Left renal cortex interstitium (tissue), 4 donors: ENCODE measurements at places on chromosomes 11 and 22.

DNA sequence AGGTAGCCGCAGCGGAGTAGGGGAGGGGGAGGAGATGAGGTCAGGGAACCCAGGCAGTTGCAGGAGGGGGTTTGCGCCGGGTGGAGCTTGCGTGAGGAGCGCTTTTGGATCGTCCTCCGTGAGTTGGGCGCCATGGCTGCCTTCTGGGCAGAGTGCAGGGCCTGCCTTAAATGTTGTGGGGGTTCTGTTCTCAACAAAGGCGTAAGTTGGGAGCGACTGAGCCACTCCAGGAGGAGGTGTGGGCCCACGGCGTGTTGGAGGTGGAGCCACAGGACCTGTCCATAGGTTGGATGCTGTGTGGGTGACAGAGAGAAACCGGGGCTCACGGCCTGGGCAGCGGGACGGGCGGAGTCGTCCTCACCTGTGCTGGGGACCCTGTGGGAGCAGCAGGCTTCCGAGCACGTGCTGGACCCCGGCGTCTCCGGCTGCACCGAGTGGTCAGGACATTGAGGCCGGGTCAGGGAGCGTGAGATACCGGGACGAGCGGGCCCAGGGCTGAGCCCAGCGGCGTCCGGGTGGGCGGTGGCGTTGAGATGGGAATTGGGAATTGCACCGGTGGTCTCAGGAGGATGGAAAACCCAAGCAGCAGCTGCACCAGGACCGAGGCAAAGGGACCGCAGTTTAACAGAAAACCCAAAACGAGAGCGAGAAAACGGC is 977 bp upstream of the PGGHG start:
- DNase-seq, result no peak

DNA sequence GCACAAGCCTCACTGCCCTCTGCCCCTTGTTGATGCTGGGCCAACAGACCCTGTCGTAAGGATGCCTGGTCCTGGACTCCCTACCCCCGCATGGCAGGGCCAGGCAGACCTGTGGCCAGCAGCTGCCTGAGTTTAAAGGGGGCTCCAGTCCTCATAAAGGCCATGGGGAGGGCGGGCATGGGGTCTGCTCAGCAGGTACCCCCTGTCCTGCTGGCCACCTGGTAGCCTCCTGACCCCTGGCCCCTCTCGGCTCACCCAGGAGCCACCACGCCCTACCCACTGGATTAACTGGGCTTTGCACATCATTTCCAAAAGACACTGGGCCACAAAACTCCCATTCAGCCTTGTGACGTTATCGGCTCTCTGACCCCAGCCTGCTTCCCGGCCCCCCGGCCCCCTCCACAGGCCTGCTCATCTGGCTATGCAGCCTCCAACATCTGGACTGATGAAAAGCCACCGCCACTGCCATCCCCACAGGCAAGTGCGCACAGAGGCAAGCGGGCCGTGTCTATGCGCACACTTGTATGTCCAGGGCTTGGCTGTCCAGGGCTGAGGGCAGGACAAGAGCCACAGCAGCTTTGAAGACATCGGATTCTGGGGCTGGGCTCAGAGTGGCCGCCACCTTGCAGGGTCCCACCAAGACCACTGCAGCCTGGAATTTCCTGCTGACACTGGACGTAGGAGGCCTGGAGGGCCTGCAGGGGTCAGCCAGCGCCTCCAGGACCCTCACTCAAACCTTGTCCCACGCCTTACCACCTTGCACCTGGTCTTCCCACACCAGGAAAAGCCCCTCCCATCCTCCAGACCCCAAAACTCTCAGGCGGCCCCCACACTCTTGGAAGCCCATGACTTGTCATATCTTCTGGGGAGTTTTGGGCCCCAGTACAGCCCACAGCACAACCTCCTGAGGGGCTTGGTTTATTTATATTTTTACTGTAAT is 48.7 kb downstream of the IGF2 start:
- DNase-seq, result no peak

DNA sequence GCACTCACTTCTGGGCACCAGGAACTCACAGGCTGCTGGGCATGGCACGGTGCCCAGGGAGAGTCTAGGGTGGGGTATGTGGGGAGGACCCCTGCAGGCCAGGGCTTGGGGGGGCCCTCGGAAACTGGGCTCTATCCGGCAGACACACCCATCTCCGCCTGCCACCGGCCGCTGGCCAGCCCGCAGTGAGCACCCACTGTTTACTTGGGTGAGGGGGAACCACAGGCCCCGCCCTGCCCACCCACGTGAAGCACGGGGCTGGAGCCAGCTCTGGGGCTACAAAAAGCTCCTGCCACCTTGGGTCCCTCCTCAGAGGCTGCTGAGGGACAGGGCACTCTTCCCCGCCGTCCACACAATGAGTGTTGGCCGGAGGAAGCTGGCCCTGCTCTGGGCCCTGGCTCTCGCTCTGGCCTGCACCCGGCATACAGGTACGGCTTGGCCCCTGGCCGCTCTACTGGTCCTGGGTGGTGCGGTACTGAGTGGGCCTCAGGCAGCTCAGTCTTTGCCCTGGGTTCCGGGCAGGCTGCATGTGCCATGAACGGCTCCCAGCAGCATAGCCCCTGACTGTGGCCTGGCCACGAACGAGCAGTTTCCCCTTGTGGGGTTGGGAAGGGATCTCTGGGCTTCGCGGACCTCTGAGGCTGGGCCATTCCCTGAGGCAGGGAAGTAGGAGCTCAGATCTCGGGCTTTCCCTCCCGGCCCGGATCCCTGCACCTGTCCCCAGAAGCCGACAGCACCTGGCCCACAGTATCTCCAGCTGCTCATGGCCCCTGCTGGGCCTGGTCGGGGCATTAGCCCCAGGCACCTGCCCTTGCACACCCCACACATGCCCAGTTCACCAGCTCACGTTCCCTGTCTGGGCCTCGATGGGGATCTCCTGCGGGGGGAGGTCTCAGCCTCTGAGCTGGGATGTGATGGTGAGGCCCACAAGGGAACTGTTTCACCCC is at the start of gene MUC5AC:
Gene MUC5AC (plus strand): TSS at position 309 of the 947 bp plus-strand sequence. CDS start 47 bp downstream, at position 356.
- no peak for DNase-seq

DNA sequence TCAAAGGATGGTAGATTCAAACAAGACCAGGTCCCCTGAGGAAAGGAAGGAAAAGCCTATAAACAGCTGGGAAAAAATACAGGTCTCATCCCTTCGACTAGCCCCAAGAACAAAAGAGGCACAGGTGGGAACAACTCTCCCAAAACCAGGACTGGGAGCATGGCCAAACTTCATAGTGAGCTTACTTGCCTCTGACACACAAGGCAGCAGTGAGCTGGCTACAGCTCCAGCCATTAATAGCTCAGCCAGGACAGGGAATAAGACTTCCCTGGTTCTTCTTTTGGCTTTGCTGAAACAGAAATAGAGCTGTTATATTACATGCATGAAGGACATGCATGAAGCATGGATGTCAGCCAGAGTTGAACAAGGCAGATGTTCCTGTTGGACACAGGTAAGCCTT is at the start of gene OR10A2:
Gene OR10A2 (plus strand): TSS at position 97 of the 400 bp plus-strand sequence. CDS start 6,698 bp downstream, outside the sequence.
- DNase-seq, result no peak

GRCh38 chr11:115453693-115454490 is 50.3 kb downstream of the CADM1 start:
- DNase-seq, result no peak
